Occipital lobe (tissue), 3 donors: ENCODE measurements at places on chromosomes 3 and 15.

GRCh38 chr3:64055076-64055475 is 31.8 kb upstream of the PSMD6 start:
- no peak for DNase-seq

- peak; percentile 12 for DNase-seq
Measured at GRCh38 chr15:69997813-69998212, 99.9 kb downstream of the TLE3 start.

- peak; percentile 37 for DNase-seq
Measured at GRCh38 chr15:89167267-89168176, 53.9 kb downstream of the RLBP1 start.

GRCh38 chr3:20588781-20589180 is 402.8 kb upstream of the SGO1 start:
- no peak for DNase-seq

GRCh38 chr15:40846841-40847222 is 3.0 kb downstream of the SPINT1 start:
- DNase-seq, result no peak

GRCh38 chr15:56192659-56193442 is 50.8 kb downstream of the RFX7 start:
- DNase-seq, result no peak

DNA sequence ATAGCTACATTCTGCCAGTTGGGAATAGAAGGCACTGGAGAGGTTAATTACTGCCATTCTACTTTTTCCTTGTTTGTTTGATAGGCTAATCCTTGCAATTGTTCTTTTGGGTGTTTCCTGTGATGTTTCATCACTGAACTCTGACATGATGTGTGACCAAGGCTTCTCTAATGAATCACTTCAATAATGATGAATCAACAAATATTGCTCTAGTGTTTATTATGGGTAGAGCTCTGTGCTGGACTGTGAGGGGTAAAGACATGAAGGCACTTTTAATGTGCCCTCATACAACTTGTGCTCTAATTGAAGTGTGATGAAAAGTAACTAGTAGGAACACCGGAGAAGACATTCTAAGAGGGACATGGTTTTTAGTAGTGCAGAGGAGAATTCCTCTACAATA is 233.6 kb downstream of the WDR72 start:
- DNase-seq, result no peak

- DNase-seq, result no peak
Measured at GRCh38 chr3:55984626-55985025, 483.6 kb downstream of the ERC2 start.

GRCh38 chr3:124774327-124774718 is 44.1 kb downstream of the UMPS start:
- DNase-seq, result no peak

DNA sequence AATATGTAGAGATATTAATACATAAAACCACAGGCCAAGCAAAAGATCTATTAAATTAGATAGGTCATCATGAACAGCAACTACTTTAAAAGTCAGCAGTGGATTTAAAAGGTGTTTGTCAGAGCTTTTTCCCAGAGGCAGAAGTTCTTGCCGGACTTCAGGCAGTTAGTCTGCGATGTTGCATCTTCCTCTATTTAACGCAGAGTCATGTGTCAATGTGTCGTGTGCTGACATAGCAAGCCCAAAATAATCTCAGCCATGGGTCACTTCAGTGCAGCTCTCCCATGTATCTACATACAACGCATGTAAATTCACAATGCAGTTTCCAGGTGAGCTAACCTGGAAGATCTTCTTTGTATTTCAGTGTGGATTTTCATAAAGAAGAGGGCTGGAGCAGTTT is 8.0 kb upstream of the TMEM212 start:
- no peak for DNase-seq

GRCh38 chr15:52042051-52042851 is 23.2 kb downstream of the MAPK6 start:
- no peak for DNase-seq

GRCh38 chr3:72907131-72907711 is 19.4 kb downstream of the GXYLT2 start:
- peak; percentile 6 for DNase-seq

- no peak for DNase-seq
Measured at GRCh38 chr3:169133178-169134161, 530.0 kb downstream of the MECOM start.

DNA sequence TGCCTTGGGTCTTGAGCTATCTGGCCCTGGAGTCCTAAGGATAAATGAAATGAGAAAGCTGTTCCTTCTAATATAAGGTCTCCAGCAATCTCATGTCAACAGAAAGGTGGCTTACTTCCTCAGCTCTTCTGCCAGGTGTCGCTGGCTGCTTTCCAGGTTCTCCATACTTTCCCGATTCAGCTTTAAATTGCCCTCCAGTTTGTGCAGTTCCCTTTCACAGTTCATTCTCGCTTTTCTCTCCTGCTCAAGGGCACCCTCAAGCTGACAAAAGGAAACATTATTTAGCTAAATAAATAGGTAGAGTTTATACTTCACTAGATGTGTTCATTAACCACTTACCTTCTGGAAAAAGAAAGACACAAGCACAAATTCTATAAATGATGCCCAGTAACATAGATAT is 73.0 kb downstream of the MYH15 start:
- no peak for DNase-seq

GRCh38 chr3:192929755-192930547 is 12.3 kb upstream of the MB21D2 start:
- DNase-seq, result no peak

- no peak for DNase-seq
Measured at GRCh38 chr15:48330105-48330785, 984 bp upstream of the DUT start.

DNA sequence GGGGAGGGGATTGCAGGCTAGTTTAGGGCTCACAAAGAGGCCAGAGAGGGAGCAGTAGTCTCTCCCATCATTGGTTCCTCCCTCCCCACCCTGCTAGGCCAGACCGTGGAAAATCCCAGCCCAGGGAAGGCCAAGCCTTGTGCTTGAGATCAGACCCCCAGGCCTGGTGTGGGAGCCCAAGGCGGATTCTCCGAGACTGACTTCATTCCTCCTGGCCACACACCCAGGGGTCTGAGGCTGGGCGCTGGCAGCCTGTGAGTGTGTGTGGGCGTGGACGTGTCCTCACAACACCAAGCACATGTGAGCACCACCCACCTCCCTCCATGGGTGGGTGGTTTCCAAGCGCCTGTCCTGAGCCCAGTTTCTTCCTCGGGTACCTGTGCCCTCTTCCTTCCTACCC is 4.1 kb downstream of the LOXL1 start:
- DNase-seq, result no peak
